Kidney glomerular epithelial cell (primary cell): ENCODE measurements at places on chromosomes 12 and 14.

DNA sequence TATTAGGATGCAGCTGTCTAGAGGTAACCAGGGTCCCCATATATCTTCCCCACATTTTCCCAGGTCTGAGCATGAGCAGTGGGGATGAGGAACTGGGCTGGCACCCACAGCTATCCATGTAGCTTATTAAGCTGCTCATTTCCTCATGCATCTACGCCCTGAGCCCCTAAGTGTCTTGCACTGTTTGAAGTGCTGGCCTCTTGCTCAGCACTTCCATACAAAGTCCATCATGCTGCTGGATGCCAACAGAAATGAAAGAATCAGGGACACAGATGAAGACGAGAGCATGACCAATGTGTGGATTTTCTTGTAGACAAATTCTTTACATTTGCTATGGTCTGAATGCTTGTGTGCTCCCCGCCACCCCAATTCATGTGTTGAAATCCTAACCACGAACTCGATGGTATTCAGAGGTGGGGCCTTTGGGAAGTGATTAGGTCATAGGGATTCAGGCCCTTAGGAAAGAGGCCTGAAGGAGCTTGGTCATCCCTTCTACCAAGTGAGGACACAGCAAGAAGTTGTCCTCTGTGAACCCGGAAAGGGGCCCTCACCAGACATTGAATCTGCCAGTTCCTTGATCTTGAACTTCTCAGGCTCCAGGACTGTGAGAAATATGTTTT, 54.5 kb downstream of the C12orf75 start:
- DNase-seq: no peak

DNA sequence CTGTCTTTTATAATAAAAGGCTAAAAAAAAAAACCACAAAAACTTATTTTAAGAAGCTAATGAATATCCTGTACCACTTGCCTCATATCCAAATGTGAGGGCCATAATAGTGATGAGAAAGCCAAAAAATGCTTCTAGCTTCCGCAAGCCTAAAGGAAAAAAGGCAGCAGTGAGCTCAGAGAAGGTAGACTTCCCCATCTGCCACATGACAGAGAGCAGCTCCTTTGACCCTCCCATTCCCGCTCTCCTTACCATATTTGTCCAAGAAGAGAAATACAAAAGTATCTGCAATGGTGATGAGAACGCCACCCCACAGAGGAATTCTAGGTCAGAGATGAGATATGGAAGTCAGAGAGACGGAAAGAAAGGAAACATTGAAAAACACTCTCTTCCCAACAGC, 27.1 kb downstream of the SLC11A2 start:
- no peak for DNase-seq

GRCh38 chr14:100190126-100190525, 30.7 kb upstream of the DEGS2 start:
- no peak for DNase-seq

DNA sequence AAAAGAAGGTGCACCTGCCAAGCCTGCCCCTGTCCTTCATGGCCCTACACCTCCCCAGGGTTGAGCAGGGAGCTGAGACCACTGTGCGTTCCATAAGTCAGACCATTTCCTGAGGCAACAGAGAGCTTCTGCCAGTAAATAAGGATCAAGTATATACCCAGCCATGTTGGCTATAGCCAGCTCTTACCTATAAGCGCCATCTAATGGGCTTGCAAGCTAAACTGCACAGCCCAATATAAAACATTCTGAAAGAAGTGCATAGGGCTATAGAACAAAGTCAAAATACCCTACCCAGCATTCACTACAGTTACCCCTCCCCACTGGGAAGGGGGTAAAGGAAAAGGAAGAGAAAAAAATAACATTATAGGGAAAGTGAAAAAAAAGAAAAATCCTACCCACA, 59.3 kb upstream of the SCAF11 start:
- no peak for DNase-seq
